Stimulated activated effector memory CD8-positive, alpha-beta T cell treated with anti-CD3 and anti-CD28 coated beads, Interleukin-12 subunit alpha, Interleukin-12 subunit beta, amount 100 ng/mL, for 72 hours (primary cell): ENCODE measurements at places on chromosomes 13 and 19.

GRCh38 chr13:112116187-112116950, 49.4 kb downstream of the SOX1 start:
- no peak for DNase-seq

- no peak for DNase-seq
These were observed 332.0 kb downstream of the IRS2 start for GRCh38 chr13:109454167-109454917.

DNA sequence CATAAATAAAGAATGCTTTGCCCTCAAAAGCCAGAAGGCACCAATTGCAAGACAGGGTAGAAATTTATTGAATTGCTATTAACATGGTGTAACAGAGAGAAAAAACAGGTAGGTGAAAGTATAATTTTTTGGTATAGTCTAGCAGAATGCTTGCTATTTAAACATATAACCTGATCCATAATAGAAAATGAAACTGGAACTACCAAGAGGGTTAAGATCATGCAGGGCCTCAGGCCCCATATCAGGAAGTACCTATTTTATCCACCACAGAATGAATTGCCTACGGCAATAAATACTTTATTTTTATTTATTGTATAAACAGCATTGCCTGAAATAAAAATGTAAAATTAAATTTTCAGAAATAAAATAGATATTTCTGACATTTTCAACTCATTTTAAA, 159.5 kb downstream of the PRR20E start:
- DNase-seq: no peak

DNA sequence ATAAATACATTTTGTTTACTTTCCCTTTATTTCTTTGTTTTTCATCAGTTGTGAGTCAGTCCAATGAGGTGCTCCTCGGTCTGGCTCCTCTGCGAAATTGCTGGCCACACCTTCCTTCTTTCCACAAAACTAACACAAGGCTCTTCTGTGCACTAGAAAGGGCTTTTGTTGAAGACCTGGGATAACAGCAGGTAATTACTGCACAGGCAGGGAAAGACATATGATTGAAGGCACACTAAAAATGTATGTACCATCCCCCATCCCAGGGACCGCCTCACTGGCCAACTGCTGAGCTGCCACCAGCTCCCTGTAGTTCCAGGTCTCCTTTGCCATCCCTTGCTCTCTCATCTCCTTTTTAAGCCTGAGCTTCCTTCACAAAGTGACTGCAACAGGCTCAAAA, 180.5 kb downstream of the EFNB2 start:
- no peak for DNase-seq

DNA sequence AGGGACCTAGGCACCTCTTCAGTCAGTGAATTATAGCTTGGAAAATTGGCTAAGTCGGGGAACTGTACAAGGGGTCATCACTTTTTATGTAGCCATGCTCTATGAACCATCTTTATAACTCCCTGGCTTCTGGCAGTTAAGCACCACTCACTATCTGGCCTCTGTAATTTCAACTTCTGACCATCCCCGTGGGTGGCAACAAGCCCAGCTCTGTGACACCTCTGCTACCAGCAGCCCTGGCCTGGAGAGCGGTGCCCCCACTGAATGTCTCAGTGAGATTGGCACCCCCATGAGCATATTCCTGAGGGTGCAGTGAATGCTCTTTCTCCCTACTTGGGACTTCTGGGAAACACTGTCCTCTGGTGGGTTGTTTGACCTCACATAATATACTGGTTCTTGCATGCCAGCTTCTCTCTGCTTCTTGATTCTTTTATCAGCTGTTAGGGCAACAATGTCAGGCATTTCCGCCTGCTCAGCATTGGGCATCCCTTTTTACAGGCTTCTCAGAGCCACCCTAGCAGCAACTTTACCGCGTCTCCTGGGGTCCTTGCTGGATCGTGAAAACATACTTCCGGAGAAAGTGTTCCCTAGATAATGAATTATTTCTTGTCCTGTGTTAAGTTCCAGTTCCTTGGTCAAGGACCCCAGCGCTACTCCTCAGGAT, 10.4 kb downstream of the KL start:
- no peak for DNase-seq

DNA sequence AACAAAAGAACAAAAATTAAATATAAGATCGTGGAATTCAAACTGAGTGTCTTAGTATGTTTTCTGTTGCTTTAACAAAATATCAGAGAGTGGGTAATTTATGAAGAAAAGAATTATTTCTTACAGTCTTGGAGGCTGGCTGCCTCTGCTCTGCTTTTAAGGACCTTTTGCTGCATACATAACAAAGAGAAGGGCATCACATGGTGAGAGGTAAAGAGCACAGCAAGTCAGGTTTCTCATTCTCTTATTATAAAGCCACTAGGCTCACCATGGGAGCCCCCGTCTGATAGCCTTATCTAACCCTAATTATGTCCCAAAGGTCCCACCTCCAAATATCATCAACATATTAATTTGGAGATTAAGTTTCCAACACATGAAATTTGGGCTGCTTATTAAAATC, 231.3 kb downstream of the SLITRK6 start:
- no peak for DNase-seq

- DNase-seq: no peak
These were observed 14.7 kb upstream of the GRAMD1A start for GRCh38 chr19:34985249-34986022.

GRCh38 chr13:25172303-25172630, 179 bp upstream of the AMER2 start:
- DNase-seq: no peak

DNA sequence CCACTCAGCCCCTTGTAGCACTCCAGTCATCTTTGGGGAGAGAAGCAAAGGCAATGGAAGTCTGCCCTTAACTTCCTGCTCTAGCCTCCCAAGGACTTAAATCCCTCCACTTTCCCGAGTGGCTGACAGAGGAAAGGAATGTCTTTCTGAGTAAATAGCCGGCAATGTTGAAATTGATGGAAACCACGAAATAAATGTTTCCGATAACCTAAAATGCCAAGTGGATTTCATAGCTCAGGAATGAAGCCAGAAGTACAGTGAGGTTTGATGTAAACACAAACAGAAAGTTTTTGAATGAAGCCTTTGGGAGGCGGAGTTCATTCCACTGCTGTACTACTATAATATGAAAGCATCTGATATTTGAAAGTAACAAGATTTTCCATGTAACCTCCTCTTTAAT, 14.0 kb upstream of the TBC1D4 start:
- no peak for DNase-seq

- no peak for DNase-seq
These were observed 89.2 kb downstream of the RGCC start for GRCh38 chr13:41546372-41547190.

- DNase-seq: no peak
These were observed 1985.7 kb upstream of the PRR20A start for GRCh38 chr13:55155046-55155445.
